ENCODE measurements at places on chromosomes 5 and 9.
A peak's percentile ranks its signal among the peaks of the same experiment; 100 is the strongest.

DNA sequence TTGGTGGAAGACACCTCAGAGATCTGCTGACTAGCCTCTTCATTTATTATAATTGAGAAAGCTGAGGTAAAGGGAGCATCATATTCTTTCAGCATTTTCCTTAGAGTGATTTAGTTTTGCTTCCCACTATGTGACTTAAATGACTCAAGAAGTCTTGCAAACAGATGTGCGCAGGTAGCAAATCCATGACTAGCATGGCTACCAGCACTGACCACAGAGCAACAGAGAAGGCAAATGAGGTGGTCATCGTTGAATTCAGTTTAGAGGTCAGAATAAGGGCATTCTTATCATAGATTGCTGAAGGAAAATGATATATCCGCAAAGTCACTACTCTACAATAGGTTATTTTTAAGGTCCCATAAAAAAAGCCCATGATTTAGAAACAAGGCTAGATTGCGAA, 162.2 kb downstream of the PIK3R1 start:
- DNase-seq, result no peak

GRCh38 chr9:85290019-85290418, 451.7 kb downstream of the AGTPBP1 start:
- DNase-seq, result no peak

DNA sequence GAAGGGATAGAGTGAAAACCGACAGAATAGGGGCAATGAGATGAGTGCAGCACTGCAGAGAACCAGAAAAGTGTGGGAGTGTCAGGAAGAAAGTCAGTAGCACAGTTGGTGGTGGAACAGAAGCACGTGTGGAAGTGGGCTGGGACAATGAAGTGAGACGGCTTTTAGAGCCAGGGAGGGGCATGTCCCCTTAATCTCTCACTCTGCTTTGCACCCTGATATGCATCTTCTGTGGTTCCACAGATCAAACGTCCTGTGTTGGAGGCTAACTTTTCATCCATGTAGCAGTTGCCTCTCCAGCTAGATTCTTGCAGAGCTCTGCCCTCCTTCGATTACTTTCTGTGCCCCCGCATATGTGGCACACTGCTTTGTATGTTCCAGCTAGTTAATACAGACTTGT, 163.6 kb downstream of the DOCK8 start:
- no peak for DNase-seq

DNA sequence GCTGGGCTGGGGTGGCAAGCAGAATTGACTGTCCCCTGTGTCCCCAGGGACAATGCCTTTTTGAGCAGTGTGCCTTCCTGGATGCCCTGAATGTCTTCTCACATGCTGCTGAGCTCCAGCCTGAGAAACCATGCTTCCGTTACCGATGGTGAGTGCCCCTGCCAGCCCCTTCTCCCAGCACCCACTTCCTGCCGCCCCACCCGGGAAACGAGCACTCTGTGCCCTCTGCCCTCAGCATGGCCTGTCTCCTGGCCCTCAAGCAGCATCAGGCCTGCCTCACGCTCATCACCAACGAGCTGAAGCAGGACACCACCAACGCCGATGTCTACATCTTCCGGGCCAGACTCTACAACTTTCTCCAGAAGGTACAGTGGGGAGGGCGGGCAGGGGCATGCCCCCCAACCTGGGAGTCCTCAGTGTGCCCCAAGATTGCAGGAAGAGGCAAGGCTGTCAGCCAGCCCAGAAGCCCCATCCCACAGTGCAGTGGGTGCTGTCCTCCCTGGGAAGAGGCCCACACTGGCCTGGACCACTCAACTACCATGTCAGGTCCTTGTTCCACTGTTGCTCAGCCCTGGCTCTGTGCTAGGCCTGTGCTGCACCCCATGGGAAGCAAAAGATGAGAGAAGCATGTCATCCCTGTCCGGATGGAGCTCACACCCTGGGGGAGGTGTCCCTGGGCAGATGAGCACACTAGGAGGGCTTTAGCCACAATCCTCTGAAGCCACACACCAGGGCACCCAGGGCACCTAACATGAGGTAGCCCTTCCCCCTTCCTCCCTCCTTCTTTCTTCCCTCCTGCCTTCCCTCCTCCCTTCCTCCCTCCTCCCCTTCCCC, 4.4 kb downstream of the TTC16 start:
- DNase-seq, result no peak

- peak; percentile 84 for DNase-seq
Measured at GRCh38 chr9:137064027-137064879, 6.1 kb downstream of the SAPCD2 start.

GRCh38 chr5:150398722-150399523, 13.8 kb downstream of the CD74 start:
- peak; percentile 52 for DNase-seq

DNA sequence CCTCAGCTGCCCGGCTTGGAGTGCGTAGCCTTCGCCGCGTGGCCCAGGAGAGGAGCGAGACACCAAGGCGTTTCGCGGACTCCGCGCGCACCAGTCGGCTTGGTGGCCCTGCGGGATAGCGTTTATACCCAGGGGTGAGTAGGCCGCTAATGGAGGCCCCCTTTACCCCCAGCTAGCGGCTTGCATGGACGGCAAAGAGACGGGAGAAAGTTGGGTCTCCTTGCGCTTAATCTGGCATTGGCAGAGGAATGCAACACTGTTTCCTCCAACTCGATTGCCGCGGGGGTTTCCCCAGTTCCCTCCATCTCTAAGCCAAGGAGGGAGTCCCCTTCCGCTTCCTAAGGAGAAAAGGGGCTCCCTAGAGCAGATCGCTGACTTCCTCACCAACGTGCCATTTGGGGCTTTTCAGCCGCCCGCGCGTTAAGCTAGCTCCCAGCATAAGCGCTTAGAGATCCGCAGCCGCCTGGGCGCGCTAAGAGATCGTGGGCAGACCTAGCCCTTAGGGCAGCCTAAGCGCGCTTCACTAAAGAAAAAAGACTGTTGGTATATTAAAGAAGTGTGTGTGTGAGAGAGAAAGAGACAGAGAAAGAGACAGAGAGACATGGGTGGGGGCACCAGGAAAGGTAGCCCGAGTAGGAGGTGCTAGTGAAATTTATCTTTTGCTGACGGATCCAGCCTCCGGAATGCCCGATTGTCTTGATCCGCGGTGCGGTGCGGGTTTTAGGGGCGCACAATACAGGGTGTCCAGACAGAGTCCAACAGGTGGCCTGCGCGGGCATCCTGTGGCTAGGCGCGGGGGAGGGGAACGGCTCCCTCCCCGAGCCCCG, 597.9 kb upstream of the SGCD start:
- DNase-seq, result peak; percentile 53

DNA sequence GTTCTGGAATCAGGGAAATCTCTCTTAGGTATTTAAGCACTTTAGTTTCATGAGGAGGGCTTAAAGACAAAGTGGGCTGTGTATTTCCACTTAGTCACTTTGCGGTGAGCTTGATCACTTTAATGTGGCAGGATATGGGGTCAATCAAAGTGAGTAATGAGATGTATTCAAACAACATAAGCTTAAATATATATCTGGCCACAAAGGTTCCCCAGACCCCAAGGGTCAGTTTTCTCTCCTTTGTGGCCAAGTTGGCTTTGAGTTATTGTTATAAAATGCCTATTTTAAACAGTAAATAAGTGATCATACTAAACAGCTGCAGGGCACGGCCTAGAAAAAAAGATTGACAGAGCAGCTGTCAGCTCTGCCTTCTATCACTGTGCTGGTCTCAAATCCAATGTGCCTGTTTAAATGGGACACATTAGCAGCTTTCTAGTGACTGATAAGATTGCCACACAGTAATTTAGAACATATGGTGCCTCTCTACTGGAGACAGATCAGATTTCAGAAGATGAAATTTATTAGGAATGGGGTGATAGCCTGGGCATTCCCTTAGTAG, 363.9 kb downstream of the AGTPBP1 start:
- DNase-seq, result no peak

GRCh38 chr9:86614871-86615849, 260.9 kb upstream of the TUT7 start:
- DNase-seq, result no peak
